Fibroblast of skin of left quadriceps (primary cell): ENCODE measurements at places on chromosomes 1 and 21.

GRCh38 chr1:21781815-21782348 lies 1.1 kb downstream of the USP48 start:
- DNase-seq: peak; percentile 26

DNA sequence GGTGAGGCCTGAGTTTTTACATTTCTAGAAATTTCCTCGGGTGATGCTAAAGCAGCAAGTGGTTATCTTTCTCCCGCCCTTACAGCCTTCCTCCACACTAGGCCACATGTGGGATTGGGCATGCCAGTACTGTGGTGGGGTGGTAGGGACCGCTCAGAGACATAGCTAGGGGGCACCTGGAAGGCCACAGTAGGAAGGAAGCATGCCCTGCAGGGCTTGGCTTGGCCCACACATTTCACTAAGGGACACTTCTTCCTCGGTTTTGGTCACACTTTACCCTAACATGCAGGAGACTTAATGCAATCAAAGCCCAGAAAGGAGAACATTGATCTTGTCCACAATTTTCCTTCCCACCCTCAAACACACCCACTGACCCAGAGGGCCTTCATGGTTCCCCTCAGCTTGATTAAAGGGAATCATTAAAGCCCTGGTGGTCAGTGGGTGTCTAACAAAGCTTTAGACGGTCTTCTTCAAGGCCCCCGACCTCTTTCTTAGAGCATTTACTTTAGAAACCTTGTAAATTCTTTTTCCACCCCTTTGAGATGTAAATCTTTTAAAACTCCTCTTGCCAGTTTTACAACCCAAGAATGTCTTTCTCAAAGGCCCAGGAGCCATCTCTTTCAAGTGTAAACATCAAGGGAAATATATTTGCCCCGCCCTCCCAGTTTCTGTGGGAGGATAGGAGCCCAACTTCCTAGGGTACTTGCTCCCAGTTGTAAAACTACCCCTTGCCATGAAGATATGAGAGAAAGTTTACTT lies 246.4 kb upstream of the PTBP2 start:
- no peak for DNase-seq

DNA sequence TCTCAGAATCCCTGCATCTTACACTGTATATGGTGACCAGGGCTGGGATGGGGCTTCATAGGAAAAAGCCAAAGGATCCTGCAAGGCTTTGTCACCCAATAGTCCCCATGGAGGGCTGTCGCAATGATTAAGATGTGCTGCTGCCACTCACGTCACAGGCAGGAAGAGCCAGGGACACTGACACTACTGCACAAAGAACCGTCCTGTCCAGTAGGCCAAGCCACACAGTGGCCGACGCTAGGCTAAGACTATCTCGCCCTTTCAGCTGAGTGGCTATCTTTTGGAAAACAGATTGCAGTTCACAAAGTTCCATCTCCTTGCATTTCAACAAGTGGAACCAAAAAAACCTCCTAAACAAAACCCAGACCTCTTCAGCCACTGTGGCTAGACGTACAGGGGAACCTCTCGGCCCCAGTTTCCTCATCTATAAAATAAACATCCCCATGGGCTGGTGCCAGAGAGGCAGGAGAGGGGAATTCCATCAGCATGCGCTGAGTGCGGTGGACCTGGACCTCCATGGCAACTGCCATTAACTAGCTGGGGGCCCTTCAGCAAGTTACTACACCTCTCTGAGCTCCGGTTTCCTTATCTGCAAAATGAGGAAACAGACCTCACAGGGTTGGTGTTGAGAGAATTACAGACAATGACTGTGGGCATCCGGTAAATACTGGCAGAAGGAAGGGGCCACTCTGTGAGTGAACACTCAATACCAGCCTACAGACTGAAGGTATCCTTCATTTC lies 8.7 kb downstream of the CAPZB start:
- DNase-seq: no peak

DNA sequence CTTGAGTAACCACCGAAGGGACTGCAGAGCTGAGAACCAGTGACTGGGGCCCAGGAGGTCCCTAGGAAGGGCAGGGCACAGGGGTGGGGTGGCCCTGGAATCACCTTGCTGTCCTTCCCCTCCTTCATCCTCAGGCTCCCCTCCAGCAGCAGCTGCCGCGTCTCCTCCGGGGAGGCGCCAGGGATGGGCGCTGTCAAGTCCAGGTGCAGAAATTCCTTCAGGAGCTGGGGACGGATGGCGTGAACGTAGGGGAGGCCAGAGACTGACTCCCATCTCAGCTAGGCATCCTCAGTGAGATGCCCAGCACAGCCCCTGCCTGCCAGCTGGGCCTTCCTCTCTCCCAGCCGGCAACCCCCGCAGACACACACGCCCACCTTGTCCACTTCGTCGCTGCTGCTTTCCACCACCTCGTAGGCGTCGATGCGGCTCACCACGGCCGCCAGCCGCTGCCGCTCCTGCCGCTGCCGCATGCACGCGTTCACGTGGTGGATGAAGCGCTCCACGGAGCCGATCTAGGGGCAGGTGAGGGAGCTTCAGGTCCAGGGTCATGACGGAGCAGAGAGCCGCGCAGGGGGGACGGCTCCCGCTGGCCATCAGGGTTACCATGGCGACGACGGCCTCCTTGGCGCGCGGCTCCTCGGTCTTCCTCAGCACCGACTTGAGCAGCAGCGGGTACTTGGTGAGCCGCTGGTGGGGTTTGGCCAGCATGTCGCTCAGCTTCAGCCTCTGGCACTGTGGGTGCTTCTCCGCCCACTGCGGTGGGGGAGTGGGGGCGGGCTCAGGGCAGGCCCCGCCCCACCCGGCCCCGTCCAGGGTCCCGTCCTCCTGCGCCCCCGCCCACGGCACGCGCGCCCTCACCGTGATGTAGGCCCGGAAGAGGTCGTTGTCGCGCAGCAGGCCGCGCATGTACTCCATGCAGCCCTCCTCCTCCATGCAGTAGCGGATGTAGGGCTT lies 4.4 kb upstream of the TNFRSF25 start:
- no peak for DNase-seq

DNA sequence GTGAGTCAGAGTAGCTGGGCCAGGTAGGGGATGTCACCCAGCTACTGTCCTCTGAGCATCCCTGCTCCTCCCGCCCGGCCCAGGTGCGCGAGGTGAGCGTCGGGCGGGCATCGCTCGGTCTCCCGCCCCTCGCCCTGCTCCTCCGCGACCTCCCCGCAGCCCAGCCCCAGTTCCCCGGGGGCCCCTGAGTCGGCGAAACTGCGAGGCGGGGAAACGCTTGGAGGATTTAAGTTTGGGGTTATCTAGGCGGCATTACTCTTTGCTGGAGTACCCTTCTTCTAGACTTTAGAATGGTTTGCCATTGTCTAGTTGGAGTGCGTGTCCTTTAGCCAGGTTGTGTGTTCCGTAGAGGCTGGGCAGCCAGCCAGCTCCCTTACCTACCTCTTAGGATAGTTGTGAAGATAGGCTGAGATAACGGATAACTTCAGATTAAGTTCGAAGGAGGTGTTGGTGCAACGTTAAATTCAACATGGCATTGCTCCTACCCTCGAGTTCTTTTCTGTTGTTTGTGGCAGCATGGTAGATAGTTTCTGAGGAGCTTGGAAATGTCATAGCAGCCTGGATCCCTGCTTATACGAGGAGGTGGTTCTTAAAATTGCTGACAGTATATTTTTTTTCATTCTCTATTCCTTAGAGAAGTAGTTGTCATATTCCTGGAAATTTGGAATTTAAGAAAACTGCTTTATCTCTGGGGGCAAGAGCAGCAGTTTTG lies 697 bp downstream of the AGO3 start:
- DNase-seq: no peak

GRCh38 chr1:81559662-81560350 lies 240.9 kb upstream of the ADGRL2 start:
- DNase-seq: no peak

DNA sequence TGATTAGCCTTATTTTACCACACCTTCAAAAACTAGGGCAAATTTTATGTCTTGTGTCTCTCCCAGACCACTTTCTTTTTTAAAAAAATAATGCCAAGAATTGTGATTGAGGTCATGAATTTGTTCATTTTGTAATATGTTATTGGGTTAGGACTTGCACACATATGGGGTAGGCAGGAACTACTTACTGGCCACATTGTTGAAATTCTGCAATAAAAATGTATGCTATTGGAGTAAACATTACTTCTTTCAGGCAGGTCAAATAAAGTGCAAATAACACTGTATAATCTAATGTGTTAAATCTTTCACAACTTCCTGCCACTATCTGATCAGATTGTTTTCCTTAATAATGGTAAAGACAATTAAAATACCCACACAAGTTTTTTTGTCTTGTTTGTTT lies 166.6 kb upstream of the COL11A1 start:
- no peak for DNase-seq

DNA sequence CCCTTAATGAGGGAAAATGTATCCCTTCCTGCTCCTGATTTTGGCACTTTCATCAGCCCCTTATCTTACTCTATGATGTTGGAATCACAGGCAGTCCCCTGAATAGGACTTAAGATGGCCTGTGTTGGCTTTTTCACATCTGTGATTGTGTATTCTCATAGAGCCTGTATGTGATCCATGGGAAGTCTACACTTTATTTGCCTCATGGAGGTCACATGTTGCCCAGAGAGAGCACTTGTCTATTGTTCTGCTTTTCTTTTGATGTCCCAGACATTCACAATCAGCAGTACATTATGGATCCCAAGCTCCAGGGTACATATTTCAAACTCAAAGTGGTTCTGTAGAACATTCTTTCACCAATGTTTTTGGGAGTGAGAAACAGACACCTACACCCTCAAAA lies 885.2 kb upstream of the ADGRL2 start:
- no peak for DNase-seq

- no peak for DNase-seq
Measured at GRCh38 chr1:40462956-40463590, 12.8 kb downstream of the ZFP69B start.

GRCh38 chr1:115029526-115029925 lies at the start of gene TSHB:
Gene TSHB, plus strand, starts transcription at chr1:115029826. Its CDS starts 3,537 bp downstream, at chr1:115033363.
- DNase-seq: no peak

GRCh38 chr1:47587891-47588582 lies 150.2 kb downstream of the FOXD2 start:
- DNase-seq: no peak

- no peak for DNase-seq
Measured at GRCh38 chr21:39952265-39952664, 85.0 kb downstream of the PCP4 start.

DNA sequence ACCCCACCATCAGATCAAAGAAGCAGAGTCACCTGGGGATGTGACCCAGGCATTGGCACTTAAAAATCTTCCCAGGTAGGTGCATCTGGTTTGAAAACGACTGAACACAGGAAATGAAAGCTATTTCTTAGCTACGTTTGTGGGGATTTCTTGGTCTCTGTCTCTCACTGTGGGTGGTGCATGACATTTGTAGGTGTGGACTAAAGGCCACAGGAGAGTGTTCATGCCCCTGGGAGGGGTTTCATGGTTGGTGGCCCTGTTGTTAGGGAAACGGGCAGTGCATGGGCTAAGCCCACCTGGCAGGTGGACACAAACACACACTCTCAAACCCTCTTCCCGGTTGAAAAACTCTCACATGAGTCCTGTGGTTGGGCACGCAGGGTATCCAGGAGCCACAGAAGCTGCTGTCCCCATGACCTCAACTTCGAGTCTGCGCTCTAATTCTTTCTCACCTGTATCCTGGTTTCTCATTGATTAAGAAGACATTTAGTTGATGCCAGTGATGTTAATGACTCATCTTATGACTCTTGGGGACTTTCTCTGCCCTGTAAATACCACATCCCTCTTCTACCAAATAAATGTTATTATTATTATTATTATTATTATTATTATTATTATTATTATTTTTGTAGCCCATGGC lies 119.4 kb downstream of the MRPS6 start:
- no peak for DNase-seq

GRCh38 chr1:231337043-231337471 lies 595 bp downstream of the EXOC8 start:
- no peak for DNase-seq

GRCh38 chr21:39429445-39429844 lies 16.1 kb downstream of the LCA5L start:
- DNase-seq: no peak
